Effector CD8-positive, alpha-beta T cell (primary cell): ENCODE measurements at places on chromosomes 4 and X.
A peak's percentile ranks its signal among the peaks of the same experiment; 100 is the strongest.

DNA sequence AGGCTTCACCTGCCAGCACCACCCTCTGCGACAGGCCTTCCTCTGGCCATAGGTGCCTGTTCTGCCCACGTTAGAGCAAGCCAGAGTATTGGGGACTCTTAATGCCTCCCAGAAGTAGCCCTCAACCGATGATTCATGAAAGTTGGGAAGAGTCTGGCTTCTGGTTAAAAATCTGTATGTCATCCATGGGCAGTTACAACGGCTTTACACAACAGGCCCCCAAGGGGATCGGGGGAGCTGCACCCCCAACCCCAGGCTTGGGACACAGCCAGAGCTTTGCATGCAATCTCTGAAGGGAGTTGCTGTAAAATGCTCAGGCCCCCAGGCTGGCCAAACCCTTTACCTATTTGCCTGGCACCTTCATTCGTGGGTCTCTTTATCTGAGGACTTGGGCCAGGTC, 5.4 kb upstream of the CYTL1 start:
- no peak for DNase-seq

DNA sequence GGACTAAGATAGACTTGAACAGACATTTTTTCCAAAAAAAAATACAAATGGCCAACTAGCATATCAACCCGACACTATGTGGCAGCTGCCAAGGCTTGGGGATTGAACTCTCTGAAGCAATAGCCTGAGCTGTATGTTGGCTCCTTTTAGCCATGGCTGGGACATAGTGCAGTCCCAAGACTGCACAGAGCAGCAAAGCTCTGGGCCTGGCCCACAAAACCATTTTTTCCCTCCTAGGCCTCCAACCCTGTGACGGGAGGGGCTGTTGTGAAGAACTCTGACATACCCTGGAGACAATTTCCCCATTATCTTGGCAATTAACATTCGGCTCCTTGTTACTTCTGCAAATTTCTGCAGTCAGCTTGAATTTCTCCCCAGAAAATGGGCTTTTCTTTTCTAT, 50.1 kb downstream of the CISD2 start:
- no peak for DNase-seq

- no peak for DNase-seq
These were observed 39.5 kb upstream of the PTPN13 start for GRCh38 chr4:86554646-86555045.

GRCh38 chrX:22351966-22352365, 79.3 kb downstream of the CBLL2 start:
- no peak for DNase-seq

DNA sequence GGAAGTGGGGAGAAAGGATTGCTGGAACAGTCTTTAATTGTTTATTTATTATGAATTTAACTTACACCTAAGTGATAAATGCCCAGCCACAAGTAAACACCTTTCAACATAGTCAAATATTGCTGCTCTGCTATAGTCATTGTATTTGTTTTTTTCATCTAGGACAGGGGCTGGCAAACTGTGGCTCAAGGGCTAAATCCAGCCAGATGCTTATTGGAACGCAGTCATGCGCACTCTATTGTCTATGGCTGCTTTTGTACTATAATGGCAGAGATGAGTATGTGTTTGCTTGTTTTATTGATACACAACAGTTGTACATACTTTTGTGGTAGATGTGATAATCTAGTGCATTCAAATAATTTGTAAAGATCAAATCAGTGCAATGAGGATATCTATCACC, 95.3 kb downstream of the ZAR1 start:
- no peak for DNase-seq

DNA sequence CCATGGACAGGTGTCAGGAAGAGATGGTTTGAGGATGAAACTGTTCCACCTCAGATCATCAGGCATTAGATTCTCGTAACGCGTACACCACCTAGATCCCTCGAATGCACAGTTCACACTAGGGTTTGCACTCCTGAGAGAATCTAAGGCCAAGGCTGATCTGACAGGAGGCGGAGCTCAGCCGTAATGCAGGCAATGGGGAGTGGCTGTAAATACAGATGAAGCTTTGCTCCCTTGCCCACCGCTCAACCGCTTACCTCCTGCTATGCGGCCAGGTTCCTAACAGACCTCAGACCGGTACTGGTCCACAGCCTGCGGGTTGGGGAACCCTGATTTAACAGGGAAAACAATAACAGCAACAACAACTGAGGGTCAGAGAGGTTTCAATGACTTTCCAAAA, 2.0 kb upstream of the TEC start:
- DNase-seq: no peak

DNA sequence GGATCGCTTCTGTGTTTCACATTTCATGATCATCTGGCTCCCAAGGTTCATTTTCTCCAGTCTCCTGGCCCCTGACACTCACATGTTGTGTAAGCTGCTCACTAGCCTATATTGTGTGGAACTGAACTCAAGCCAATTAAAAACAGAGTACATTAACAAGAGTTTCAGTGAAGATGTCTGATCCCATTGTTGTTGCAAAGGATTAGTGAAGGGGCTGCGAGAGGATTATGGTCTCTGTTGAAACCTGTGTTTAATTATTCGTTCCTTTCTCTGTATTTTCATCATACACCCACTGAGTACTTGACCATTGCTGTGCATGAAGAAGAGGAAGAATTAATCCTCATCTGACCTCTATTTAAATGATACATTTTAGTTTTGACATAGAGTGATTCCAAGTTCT, 54.7 kb downstream of the AFF2 start:
- DNase-seq: no peak

- no peak for DNase-seq
These were observed 81.5 kb downstream of the CLDN34 start for GRCh38 chrX:10048707-10049106.

DNA sequence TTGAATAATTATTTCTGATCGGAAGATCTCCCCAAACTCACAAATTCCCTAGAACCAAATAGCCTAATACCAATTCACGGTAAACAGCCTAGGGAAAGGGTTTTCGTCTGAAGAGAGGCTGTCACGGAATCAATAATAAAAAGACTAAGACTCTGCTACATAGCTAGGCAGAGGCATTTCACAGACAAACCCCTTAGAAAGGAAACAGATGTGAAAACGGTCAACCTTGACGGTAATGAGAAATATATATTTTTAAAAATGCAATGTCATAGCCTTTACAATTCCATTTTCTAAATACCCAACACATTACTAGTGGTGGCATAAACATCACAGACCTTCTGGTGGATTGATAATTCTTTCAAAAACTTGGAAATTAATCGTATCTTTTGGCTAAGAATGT, 28.4 kb downstream of the PROM1 start:
- DNase-seq: no peak

DNA sequence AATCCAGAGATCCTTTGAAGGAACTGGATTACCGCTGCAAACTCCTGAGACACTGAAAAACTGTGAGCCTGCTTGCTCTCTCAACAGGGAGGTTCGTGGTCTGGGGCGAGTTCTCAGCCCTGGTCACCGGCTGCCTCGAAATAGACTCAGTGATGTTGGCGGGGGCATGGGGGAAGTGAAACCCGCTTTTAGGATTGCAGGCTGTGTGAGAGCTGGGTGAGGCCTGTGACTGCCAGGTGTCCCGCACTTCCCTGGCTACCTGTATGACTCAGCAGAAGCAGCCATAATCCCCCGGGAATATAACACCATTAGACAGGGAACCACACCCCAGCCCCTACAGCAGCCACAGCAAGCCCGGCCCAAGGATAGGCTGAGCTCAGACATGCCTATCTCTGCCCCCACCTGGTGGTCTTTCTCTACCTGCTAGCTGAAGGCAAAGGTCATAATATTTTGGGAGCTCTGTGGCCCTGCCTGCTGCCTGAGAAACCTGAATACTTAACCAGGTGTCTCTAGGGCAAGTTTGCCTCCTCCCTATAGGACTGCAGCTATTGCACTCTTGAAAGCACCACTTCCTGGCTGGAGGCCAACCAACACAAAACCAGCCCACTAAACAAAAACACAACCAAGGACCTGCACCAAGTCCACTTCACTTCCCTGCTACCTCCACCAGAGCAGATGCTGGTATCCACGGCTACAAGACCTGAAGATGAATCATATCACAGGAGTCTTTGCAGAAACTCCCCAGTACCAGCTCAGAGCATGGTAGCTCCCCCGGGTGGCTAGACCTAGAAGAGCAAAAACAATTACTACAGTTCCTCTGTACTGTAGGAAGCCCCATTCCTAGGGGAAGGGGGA, 202.0 kb downstream of the RRAGB start:
- no peak for DNase-seq

DNA sequence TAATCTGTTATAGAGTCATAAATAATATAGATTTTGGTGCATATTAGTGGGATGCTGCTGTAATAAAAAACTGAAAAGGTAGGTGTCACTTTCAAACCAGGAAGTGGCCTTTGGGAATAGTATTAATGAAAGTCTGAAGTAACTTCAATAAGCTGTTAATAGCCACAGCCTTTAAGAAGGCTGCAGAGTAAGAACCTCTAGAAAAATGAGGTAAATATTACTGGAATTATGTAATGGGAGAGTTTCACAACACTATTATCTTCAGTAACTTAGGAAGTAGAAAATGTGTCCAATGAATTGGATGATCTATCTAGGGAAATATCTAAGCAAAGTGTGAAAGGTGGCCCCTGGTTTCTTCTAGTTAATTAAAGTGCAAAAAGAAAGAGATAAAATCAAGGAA, 104.7 kb downstream of the NCAPG start:
- DNase-seq: no peak

DNA sequence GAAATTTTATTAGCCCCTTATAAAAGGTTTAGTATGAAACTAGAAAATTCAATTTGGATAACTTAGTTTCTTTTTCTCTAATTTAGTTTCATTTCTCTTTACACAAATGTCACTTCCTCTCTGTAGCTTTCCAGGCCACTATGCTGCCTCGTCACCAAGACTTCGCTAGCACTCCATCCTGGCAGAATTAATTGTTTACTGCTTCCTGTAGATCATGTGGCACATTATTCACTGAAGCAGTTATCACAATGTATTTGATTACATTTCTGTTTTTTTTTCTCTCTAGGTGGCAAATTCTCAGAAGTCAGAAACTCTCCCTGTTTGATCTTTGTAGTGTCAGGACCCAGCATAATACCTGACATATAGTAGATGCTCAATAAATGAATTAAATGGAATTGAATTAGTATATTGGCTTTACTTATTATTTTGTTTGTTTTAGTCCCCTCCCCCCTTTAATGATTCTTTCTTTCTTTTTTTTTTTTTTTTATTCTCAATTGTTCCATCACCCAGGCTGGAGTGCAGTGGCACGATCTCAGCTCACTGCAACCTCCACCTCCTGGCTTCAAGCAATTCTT, 9.3 kb upstream of the SAT1 start:
- DNase-seq: peak; percentile 0

DNA sequence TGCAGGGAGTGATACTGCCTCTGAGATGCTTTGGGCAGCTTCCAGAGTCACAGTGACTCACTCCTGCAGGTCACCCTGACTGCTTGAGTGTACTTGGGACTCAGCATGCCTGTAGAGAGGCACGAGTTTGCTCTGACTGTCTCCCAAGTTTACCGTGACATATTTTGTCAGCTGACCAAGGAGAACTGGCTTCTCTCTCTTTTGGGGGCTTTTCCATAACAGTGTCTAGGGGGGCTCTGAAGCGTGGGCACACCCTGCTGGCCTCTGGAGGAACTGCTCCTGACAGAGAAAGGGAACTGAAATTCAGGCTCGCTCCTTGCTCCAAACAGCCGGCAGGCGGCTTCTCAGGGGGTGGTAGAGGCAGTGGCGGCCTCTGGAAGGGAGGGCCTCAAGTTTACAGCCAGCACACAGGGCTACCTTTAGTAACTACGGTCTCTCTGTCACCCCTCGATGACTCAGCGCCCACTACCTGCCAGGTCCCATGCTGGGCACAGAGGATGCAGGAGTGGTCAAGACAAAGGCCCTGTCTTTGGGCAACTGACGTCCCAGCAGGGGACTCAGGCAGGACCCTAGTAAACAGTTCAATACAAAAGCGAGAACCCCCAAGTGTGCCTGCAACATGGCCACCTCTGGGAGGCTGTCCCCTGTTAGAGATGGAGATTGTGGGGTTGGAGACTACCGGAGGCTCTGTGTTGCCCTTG, 17.8 kb downstream of the ZNF185 start:
- no peak for DNase-seq
